Caco-2 (cell line): ENCODE measurements at places on chromosomes 6 and 20.

DNA sequence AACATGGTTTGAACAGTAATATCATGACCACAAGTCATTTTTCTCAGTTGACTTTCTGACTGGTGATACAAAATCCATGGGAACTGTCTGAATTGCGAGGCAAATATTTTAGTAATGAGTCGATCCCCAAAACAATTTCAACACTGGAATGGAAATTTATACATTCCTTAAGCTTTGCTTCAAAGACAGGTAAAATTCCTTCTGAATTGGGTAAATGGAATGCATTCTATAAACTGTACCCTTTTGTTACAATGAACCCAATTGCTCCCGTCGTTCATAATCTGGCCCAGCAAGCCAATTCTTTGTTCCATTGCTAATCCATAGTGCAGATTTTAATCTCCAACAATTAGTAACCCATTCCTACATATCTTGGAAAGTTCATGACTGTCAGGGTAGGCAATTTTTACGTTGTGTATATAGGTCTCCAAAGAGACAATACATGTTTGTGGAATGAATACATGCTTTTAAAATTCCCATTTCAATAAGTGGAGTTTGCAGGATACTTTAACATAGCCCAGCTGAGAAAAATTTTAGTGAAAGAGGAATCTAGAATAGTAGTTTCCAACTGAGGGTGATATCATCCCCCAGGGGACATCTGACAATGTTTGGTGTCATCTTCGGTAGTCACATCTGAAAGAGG, 32.7 kb downstream of the CYP24A1 start:
- DNase-seq = no peak

DNA sequence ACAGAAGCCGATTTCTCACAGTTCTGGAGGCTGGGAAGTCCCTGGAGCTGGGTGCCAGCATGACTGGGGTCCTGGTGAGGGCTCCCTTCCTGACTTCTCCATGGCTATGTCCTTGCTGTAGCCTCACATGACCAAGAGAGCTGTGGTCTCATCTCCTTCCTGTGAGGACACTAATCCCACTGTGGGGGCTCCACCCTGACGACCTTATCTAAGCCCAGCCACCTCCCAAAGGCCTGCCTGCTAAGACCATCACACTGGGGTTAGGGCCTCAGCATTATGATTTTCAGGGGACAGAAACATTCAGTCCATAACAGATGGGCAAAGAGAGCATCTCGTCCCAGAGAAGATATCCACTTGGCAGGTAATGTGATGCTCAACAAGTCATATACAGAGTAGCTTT, 16.8 kb downstream of the RPP40 start:
- DNase-seq = no peak

DNA sequence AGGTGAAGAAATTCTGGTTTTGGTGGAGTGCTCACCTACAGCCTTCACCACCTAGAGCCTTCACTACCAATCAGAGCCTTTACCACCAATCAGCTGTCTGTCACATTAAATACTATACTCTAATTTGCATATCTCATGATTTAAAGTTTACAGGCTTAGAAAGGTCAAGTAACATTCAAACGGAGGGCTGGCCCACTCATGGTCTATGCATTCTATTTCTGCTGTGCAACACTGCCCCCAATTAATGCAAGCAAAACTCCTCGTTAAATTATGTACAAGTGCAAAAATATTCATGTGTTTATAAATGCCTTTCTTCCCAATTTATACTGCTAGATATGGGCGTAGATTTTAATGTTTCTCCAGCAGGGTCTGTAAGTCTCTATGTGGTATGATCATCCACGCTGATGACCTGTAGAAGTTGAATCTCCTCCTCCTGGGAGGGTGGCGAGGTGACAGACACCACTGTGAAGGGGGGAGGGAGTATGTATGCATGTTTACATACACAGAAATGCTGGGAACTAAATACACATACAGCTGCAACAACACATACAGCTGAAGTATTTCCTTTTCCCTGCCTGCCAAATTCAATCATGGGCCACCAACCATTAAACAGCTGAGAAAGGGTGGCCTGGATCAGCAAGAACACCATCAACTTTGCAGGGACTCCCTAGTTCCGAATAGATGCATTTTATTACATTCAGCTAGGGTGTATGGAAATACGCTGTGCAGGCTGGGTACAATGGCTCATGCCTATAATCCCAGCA, 13.1 kb downstream of the RRAGD start:
- DNase-seq = no peak

- no peak for DNase-seq
These were observed 363.2 kb downstream of the THBS2 start for GRCh38 chr6:168890306-168890980.

- DNase-seq = no peak
These were observed 580.0 kb downstream of the QKI start for GRCh38 chr6:163994566-163994965.

DNA sequence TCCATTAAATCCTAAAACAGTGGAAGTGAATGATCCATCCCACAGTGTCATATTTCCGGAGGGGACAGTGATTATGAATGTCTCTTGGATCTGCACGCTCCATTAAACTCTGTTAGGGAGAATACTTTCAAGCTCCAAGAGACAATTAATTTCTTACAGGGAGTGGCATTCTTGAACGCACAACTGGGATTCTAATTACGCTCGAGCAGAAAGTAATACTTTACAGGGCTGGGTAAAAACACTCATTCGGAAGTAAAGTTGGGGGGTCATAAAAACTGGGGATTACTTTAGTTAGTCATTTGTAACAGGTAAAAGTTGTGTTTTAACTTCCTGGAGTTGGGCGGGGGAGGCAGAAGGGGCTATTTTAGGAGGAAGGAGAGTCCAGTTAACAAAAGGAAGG, 151.8 kb downstream of the ZFP64 start:
- no peak for DNase-seq

DNA sequence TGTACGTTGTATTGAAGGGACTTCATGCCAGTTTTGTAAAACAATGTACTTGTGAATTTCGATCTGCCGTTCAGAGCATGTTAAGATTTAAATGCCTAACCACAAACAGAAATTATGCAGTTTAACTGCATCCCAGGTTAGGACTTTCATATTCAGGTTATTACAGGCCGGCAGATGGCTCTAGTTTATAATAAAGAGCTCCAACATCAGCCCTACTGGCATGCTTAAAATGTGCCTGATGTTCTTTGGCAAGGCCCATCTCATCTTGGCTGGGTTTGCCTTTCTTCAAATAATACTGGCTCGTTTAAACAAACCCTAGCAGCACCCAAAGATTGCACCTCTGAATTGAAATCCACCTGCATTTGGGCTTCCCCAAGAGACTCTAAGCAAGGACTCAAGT, 169.3 kb upstream of the RIN2 start:
- DNase-seq = no peak
